ENCODE measurements at places on chromosomes 4 and X.
A peak's percentile ranks its signal among the peaks of the same experiment; 100 is the strongest.

DNA sequence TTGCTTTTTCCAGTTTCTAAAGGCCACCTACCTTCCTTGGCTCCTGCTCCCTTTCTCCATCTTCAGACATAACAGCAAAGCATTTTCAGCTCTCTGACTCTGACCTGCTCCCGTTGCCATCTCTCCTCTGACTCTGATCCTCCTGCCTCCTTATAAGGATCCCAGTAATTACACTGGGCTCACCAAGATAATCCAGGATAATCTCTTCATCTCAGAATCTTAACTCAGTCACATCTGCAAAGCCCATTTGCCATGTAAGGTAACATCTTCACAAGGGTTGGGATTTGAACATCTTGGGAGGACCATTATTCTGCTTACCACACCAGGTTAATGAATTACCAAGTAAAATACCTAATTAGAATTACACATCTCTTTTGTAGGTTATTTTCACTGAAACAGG, 41.3 kb upstream of the MAGED1 start:
- no peak for DNase-seq

- no peak for DNase-seq
Measured at GRCh38 chr4:24675721-24676389, 91.5 kb upstream of the DHX15 start.

DNA sequence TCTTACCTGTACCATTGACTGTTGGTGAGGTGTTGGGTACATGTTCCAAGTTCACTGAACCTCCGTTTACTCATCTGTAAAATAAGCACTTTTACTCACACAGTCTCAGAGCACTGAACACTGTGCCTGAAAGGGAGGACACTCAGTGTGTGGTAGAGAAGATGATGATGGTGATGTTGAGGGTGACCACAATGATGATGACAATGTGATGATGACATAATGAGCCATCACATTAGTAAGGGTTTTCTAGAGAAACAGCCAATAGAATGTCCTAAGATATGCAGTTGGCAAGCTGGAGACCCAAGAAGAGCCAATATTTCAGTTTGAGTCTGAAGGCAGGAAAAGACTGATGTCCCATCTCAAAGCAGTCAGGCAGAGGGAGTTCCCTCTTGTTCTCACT, 315.4 kb upstream of the IGFBP7 start:
- DNase-seq = no peak

DNA sequence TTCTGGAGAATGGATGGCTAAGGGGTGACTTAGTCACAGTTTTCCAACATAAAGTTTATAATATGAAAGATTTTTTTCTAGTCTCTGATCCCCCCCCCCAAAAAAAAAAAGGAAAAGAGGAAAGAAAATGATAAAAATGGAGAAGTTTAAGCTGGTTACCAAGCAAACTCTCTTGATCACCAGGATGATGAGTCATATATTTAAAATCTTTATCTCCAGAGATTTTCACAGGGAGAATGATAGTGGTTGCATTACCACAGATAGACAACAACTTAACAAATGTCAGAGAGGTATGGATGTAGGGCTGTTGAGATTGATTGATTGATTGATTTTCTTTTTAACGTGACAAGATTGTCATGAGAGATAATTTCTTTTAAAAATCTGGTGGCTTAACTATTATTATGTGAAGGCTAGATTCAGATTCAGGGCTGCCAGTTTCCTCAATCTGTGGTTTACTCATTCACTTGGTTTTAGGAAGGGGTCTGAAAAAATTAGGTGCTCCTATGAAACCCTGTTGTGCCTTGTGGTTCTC, 13.3 kb upstream of the TEX13C start:
- no peak for DNase-seq

- no peak for DNase-seq
Measured at GRCh38 chrX:86806786-86807185, 658.5 kb downstream of the DACH2 start.

- no peak for DNase-seq
Measured at GRCh38 chrX:150512461-150512901, 55.9 kb upstream of the MTM1 start.

- DNase-seq = no peak
Measured at GRCh38 chr4:123014038-123014437, 91.6 kb upstream of the NUDT6 start.

DNA sequence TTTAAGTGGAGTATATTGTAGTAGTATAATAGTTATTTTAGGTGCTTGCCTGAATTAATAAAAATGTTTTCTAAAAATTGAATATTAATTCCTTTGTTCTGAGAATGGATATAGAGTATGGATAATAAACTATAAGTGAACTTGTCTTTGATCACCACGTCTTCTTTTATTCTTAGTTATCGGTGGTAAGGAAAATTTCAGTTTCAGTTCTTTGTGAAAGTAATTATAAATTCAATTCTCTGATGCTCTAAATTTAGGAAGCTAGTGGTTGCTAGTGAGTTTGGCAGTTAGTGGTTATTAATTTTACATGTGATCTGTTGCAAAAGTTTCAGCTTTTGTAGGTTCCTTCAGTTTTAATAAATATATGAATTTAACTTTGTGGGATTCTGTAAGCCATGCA, 30.8 kb downstream of the MRPL1 start:
- no peak for DNase-seq

DNA sequence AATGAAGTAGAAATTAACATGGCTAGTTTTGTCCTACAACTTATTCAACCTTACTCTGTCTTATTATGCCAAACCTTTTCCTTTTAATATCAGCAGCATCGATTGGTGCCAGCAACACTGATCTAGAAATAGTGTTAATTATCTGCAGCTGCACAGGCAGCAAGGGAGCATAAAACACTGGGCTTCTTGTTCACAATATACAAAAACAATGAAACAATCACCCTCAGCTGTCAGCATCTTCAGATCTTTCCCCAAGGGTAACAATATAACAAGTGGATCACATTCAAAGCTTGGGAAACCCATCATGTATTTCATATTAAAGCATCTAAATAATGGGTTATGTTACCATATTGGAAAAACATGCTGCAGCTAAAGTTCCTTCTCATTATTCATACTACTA, 238.1 kb downstream of the SPOCK3 start:
- DNase-seq = no peak

- DNase-seq = no peak
Measured at GRCh38 chr4:72468904-72469502, 100.0 kb downstream of the ADAMTS3 start.

- no peak for DNase-seq
Measured at GRCh38 chr4:111961809-111962208, 183.4 kb upstream of the FAM241A start.

DNA sequence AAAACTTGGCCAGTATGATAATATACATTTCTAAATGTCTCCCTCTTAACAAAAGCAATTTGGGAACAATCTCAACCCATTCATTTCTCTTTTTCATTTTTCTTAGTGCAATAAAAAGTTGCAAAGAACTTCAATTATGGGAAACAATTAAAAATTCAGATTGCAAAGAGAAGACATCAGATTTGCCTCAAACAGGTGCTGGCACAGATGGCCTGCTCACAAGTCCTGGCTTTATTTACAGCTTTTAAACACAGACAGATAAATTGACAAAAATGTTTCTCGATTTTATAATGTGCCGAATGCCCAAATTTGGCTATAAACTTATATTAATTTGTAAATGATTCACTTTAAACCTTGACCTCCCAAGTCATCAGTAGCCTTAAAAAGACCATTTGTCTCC, 28.7 kb downstream of the SLC4A4 start:
- DNase-seq = no peak

DNA sequence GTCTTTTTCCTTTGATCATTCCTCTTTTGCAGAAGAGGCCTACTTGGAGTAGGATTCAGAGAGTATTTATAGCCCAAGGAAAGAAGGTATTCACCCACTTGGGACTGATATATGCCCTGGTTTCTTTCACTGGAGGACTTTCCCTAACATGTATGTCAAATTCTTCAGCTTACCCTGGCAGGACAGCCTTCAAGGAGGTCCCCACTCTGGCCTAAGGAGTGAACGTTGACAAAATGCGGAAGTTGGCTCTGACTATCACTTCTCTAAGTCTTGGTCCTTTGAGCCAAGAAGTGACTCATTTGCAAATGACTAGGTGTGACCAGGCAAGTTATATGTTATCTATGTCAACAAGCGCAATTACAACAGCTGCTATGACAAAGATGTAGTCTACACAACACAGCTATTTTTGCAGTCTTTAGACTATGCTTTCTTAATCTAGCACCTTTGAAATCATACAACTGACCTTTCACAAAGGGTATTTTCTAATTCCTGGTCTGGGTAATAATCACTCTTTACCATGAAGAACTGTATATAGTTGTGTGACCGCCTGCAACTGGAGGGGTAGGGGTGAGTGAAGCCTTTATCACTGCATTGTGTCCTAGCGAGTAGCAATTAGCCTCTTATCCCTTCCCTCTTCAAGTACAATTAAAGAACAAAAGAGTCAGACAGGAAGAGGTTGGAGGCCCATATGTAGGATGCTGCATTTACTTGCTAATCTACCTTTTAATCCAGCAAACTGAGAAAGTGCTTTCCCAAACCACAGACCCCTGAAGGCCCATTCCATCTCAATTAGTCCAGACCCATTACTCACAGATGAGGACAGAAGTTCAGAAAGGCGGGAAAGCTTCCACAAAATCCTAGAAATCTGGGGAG, 50.1 kb downstream of the RASGEF1B start:
- no peak for DNase-seq

DNA sequence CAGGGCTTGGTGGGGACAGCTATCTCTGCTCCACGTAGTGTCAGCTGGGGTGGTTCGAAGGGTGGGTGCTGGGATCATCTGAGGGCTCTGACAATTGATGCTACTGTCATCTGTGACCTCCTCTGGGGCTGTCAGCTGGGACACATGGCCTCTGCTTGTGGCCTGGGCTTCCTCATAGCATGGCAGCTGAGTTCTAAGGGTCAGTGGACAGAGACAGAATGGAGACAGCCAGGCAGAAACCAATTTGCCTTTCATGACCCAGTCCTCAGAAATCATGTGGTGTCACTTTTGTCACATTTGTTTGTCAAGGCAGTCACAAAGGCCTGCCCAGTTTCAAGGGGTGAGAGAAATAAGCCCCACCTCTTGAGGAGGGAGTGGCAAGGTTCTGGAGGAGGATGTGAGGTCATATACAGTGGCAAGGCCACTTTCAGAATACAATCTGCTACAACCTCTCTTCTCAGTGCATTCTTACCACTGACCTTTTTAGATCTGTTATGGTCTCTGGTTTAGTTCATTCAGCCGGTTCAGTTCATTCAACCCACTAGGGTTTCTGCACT, 103.6 kb upstream of the BCOR start:
- DNase-seq = no peak

GRCh38 chr4:102625232-102625930, 124.2 kb downstream of the NFKB1 start:
- DNase-seq = peak; percentile 56

DNA sequence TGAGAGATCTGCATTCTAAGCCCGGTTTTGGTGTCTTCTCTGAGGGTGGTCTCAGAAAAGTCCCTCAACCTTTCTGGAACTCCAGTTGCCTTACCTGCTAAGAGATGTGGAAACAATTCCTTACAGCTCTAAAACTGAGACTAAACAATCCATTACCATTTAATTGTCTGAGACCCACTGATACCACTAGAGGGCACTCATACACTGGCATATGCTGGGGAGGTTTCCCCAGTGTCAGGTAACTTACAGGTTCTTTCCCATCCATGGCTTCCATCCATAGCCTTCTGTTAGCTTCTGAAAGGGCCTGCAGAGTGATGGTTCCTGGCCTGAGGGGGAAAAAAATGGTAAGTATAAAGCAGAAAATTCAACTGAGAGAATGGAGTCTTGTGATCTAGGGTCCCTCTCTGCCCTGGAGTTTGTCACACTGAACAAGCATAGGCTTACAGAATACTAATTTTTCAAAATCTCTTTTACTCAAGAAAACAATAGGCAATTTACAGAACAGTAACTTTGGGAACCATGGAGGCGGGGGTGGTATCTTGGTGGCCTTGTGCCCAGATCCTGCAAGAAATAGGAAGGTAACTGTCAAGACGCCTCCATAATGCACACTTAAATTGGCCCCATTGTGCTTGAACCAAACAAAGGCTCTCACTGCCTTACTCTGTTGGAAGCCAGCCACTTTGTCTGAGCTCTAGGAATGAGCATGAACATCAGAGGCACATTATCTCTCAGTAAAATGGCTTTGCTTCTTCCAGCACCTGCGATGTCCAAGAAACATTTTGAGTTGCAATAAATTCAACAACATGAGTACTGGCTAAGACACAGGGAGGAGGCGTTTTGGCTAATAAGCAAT, 236.1 kb downstream of the OPHN1 start:
- no peak for DNase-seq

GRCh38 chrX:133523081-133523487, 107.8 kb upstream of the GPC4 start:
- no peak for DNase-seq

GRCh38 chr4:79578606-79579005, 170.6 kb upstream of the GK2 start:
- DNase-seq = no peak

DNA sequence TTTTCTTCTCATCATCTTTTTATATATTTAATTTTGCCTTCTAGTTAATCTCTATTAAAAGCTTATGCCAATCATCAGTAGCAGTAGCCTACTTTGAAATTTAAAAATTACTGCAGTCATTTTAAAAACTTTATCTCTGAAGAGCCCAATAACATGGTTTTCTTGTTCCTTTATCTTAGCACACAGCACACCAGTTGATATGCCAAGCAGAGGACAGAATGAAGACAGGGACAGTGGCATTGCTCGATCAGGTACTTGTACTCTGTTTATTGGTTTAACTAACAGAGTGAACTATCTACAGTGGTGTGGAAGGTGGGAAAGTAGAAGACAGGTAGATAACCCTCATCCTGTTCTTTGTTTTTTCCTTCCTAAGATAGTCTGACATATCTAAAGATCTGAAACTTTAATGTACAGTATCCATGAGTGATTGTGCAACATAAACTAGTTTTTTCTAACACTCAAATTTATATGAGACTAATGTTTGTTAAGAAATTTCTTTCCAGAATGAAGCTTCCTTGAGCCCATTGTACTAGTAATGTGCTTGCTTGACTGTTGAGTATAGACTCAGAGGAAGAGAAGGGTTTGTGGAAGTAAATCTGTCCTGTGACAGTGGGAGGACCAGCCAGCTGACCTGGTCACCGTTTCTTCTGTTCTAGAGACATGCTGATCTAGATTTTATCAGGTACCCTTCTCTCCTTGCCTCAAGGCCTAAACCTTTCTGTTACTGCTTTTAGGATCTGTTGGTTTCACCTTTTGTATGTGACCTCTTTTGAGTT, 66.6 kb downstream of the FNIP2 start:
- DNase-seq = no peak

DNA sequence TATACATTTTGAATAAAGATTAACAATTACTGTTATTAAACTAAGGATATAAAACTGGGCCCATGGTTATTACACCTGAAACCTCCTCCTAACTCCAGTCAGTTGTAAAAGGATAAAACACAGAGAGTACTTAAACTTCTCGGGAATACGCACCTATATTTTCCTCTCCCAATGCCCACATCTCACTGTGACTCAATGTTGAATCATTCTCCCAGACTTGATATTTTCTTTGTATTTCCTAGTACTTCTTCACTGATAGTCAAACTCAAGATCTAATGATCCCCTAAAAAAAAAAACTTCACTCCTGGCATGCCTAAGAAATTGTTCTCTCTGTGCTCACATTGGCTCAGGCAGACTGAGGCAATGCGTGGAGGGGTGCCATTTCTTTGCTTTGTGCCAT, 212.5 kb upstream of the DKK2 start:
- DNase-seq = no peak

- no peak for DNase-seq
Measured at GRCh38 chr4:177315767-177316464, 6.2 kb downstream of the NEIL3 start.

All from stimulated activated CD8-positive, alpha-beta memory T cell treated with anti-CD3 and anti-CD28 coated beads, Interleukin-15, amount 100 ng/mL, for 48 hours (primary cell).